ENCODE measurements at places on chromosomes 1 and 21.
A peak's percentile ranks its signal among the peaks of the same experiment; 100 is the strongest.

GRCh38 chr1:53343831-53344668 is 16.2 kb upstream of the LRP8 start:
- DNase-seq = no peak

GRCh38 chr1:182080040-182080439 is 18.5 kb upstream of the ZNF648 start:
- DNase-seq = peak; percentile 36

- DNase-seq = no peak
Measured at GRCh38 chr1:46807046-46807972, 8.5 kb downstream of the CYP4B1 start.

- DNase-seq = no peak
Measured at GRCh38 chr1:49293016-49293415, 516.3 kb upstream of the BEND5 start.
